ENCODE measurements at places on chromosomes 16 and 17.
A peak's percentile ranks its signal among the peaks of the same experiment; 100 is the strongest.

- no peak for DNase-seq
Observed at GRCh38 chr16:80541306-80541694, 507 bp downstream of the DYNLRB2 start.

- no peak for DNase-seq
Observed at GRCh38 chr17:41707803-41708669, 4.1 kb upstream of the GAST start.

GRCh38 chr17:68238164-68238870, 9.5 kb upstream of the AMZ2 start:
- peak; percentile 74 for DNase-seq

- no peak for DNase-seq
Observed at GRCh38 chr17:14381606-14382005, 80.7 kb downstream of the HS3ST3B1 start.

GRCh38 chr16:83520596-83520995, 287.2 kb upstream of the HSBP1 start:
- no peak for DNase-seq

GRCh38 chr16:30902029-30902972, 5.9 kb downstream of the CTF1 start:
- DNase-seq, result peak; percentile 63

GRCh38 chr17:57988301-57989250, 522 bp upstream of the VEZF1 start:
- DNase-seq, result no peak

DNA sequence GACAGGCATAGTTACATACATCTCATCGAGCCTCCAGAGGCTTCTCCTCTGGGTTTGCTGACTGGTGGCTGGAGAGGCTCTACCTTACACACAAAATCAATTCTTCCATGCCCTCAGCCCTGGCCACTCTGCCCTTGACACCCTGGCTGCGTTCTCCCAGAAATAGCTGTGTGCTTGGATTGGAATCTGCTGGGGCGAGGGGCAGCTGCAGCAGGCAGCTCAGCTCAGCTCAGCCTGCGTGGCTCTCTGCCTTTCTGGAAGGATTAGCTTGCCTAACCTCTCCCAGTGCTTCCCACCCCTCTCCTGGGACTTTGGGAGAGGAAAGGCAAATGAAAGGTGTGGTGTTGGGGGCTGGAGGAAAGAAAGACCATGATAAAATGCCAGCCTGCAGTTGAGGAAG, 216.1 kb downstream of the ENGASE start:
- no peak for DNase-seq

DNA sequence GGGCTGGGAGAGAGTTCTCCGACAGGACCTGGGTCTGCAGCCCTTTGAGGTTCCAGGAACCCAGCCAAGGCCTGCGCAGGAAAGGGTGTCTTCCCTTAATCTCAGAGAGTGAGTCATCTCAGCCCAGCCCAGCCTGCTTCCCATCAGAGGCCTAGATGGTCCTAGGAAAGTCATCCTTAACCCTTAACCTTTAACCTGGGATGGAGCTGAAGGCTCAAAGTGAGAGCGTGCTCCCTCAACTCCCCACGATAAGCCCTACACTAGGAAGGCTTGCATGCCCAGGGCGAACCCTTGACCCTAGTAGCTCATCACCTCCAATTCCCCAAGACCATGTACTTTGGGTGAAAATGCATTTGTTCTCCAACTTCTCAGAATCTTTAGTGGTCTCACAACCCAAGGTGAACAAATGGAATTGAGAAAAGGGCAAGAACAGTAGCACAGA, 4.8 kb upstream of the ATXN7L3 start:
- no peak for DNase-seq

GRCh38 chr16:11198828-11199227, 57.2 kb downstream of the SOCS1 start:
- no peak for DNase-seq

- no peak for DNase-seq
Observed at GRCh38 chr17:32482568-32483320, 4.0 kb upstream of the CDK5R1 start.

Data from CD4-positive, alpha-beta T cell treated with Interleukin-12 subunit alpha and Interleukin-12 subunit beta, for 1 hour (primary cell).